ENCODE measurements at places on chromosomes 1 and 21.

- DNase-seq: peak; percentile 6
These were observed 81.9 kb upstream of the HAO2 start for GRCh38 chr1:119286587-119287181.

- DNase-seq: no peak
These were observed 51.2 kb downstream of the KCNJ15 start for GRCh38 chr21:38307771-38308531.

DNA sequence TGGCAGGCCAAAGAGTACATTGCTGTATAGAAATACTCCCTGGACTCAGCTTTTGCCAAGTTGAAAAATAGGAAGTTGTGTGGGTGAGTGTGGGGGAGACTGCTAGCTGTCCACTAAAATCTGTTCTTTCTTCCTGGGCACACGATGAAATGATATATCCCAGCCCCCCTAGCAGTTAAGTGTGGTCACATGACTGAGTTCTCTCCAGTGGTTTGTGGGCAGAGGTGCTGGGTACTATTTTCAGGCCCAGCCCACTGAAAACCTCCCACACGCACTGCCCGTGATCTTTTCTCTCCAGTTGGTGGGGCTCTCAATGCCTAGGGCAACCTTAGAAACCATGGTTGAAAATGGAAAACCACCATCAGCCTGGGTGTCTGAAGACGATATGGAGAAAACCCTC, 119.7 kb upstream of the LMO4 start:
- no peak for DNase-seq

DNA sequence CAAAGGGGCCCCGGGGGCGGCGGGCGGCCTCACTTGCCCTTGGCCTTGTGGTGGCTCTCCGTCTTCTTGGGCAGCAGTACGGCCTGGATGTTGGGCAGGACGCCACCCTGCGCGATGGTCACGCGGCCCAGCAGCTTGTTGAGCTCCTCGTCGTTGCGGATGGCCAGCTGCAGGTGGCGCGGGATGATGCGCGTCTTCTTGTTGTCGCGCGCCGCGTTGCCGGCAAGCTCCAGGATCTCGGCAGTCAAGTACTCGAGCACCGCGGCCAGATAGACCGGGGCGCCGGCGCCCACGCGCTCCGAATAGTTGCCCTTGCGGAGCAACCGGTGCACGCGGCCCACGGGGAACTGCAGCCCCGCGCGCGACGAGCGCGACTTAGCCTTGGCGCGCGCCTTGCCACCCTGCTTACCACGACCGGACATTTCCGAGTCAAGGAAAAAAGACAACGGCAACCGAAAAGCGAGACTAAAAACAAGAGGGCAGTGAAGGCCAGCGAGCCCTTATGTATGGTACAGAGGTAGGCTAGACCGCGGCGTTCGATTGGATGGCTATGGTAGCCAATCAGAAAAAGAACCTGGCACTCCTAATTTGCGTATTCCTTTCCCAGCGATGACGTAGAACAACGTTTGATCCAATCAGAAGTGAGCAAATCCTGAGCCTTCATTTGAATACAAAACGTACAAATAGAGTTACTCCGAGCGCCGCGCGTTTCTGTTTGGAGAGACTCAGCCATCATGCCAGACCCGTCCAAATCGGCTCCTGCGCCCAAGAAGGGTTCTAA, 29.6 kb upstream of the RNF187 start:
- peak; percentile 98 for DNase-seq

- DNase-seq: no peak
These were observed 13.6 kb downstream of the LTN1 start for GRCh38 chr21:28979092-28979491.

GRCh38 chr21:20822666-20823065, 175.5 kb upstream of the NCAM2 start:
- no peak for DNase-seq

GRCh38 chr1:241762713-241763339, 85.2 kb upstream of the EXO1 start:
- DNase-seq: no peak

- no peak for DNase-seq
These were observed 930 bp downstream of the CDC14A start for GRCh38 chr1:100353071-100353801.

DNA sequence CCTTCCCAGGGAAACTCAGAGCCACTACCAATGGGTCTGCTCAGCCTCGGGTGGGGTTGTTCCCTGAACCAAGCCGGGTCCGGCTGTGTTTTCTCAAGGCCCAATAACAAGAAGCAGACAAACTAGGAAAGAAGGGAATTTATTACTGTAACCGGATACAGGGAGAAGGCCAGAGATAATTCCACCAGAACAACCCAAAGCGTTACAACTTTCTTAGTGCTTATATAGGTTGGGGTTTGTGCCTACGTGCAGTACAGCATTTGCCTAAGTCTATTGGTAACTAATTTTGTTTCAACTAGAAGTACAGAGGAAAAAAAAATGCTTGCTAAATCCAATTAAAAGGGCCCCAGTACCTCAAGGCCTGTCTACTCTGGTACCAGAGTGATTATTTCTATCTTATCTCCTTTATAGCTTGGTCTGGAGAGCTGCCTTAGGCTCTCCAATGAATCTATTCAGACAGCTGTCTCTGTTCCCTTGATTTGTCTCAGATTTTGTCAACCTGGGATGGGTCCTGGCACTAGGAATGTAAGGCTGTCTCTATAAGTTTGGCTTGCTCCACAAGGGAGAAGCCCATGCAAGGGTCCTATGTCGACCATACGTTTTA, 57.3 kb upstream of the CCDC190 start:
- DNase-seq: no peak

DNA sequence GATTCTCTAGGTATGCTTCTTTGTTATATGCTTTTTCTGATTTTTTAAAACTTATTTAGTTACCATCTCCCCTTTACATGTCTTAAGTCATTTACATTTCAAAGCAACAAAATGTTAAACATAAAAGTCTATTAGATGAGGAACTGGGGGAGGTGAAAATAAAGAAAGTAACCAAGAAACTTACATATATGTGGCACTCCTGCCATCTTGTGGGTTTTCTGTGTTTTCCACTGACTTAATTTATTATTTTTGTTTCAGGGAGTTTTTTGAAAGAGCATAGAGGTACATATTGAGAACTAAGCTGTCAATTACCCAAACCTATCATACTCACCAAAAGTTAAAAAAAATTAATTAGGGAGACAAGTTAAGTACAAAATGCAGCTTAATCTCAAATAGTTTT, 1531.1 kb downstream of the MRPL39 start:
- no peak for DNase-seq

DNA sequence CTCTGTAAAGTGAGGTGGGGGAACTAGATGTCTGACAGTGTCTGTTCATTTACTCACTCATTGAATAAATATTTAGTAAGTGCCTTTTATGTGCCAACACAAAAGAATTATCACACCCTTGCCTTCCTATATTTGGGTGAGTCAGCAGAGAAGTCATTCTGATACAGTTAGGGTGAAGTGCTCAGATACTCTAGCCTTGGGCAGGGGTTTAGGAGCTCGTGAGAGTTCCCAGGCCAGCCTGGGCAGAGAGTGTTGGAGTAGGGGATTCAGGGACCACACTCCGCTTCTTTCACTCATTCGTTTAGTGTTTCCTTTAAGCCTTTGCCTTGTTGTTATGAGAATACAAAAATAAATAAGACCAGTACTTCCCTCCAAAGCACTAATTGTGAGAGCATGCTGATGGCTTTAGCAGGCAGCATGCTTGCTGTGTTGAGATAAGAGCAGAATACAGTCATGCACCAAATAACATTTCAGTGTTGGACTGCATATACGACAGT, 83.9 kb downstream of the DYRK1A start:
- DNase-seq: no peak

- DNase-seq: no peak
These were observed 17.7 kb downstream of the PFKFB2 start for GRCh38 chr1:207070811-207071210.

DNA sequence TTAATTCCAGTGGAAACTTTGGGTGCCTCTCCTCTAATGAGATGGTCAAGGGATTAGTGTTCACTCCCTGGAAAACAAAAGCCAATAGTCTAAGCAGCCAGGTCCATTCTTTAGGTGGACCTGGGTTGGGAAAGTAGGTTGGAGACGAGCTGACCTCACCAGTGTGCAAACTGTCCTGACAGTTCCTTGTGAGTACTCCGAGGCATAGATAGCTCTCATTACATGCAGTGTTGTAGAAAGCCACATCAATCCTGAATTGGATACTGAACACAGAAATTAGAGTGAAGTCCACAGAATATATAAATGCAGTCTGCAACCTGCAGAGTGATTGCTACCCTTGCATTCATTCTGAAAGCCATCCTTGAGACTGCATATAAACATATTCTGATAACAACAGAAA, 675.1 kb upstream of the CXADR start:
- DNase-seq: no peak
